Inflammatory macrophage treated with lipopolysaccharide for 4 hours (primary cell): ENCODE measurements at places on chromosomes 12 and 14.

- no peak for DNase-seq
These were observed 270.8 kb upstream of the RGS6 start for GRCh38 chr14:71661441-71661840.

- no peak for DNase-seq
These were observed 158.8 kb downstream of the RPAP3 start for GRCh38 chr12:47547077-47547476.

GRCh38 chr14:77342726-77343397, 22.0 kb downstream of the GSTZ1 start:
- no peak for DNase-seq

DNA sequence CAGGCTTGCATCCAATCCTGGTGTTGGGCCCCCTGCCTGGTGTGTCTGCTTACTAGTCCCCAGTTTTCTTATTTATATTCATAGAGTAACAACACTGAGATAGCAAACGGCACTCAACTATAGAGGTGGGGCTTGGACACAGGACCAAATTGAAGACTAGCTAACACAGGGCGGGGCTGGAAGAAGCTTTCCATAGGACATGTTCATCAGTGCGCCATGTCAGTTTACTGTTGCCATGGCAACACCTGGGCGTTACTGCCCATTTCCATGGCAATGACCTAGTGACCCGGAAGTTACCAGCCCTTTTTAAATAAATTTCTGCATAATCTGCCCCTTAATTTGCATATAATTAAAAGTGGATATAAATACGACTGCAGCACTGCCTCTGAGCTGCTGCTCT, 275.5 kb upstream of the TMEM132C start:
- no peak for DNase-seq

DNA sequence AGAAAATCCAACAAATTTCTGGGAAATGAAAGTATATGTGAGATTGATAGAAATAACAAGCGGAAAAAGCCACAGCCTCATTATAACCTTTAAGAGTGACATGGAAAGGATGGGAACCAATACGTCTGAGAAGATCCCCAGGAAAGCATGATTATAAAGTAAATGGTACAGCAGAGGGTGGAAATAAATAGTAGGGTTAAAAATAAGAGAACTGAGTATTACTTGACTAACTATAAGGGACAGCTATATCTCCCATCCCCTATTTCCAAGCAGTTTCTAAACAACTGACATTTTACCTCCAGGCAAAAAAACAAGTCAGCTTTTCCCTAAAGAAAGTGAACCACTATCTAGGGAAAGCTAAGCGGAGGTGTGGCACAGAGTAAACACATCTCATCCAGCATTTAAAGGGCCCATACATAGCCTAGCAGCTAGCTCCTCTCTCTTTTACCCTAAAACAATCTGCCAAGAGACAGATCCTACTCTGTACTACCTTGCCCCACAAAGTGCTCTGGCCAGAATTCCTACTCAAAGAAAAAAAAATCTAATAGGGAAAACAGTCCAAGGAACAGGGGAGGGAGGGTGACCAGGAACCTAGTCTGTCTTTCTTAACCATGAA, 11.2 kb downstream of the OSBPL8 start:
- no peak for DNase-seq

DNA sequence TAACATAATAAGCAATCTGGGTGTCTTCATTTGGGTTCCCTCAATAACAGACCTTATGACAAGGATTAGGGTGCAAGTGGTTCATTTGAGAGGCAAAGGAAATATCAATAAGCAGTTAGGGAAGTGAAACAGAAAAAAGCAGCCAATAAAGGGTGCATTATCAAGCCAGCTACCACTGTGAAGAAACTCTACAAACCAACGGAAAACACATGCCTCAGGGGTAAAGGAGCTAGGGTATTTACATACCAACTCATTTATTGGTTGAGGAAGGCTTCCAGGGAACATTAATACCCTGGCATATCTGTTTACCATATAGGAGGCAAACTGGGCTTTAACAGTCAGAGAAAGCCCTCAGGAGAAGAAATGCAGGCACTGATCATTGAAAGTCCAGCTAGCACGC, 22.7 kb upstream of the IFNG-AS1 start:
- no peak for DNase-seq

GRCh38 chr14:99212199-99212598, 59.8 kb downstream of the BCL11B start:
- no peak for DNase-seq

GRCh38 chr12:3242199-3242863, 165.2 kb downstream of the TSPAN9 start:
- no peak for DNase-seq

DNA sequence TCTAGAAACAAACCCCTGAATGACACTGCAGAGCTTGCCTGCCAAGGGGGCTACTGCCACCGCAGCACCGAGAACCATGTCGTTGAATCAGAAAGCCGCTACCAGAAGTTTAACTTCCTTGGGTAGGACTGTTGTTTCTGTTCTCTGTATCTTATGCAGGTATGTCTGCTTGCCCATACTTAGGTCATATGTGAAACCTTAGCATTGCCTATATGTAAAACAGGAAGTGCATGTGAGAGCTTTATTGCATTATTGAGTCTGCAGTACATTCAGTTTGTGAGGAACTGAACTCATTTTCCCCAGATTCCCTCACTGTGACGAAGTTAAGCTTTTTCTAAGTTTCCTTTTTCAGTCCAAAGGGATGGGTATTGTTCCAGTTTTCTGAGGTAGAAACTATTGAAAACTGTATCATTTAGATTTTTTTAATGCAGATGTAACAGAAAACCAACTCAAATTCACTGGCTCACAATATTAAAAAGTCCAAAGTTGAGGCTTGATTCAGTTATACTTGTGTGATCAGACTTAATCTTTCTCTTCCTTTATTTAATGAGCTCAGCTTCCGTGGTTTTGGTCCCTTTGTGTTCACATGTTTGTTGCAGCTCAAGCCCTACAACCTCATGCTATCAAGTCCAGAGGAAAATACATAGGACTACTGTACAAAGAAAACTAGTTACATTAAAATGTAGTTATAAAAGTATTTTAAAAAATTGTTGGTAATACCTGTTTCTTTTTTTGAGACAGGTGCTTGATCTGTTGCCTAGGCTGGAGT, 6.9 kb downstream of the FBXO34 start:
- DNase-seq: peak; percentile 86

GRCh38 chr12:27277846-27278260, 33.8 kb downstream of the STK38L start:
- DNase-seq: peak; percentile 60

GRCh38 chr14:70957710-70958109, 50.5 kb downstream of the PCNX1 start:
- no peak for DNase-seq

GRCh38 chr14:79325557-79325956, 885.7 kb downstream of the DIO2 start:
- DNase-seq: no peak

GRCh38 chr12:14982562-14982961, 9.7 kb downstream of the PDE6H start:
- DNase-seq: peak; percentile 98

GRCh38 chr12:119835068-119835467, 42.1 kb downstream of the CIT start:
- DNase-seq: peak; percentile 44

- no peak for DNase-seq
These were observed 4.4 kb upstream of the KCNK10 start for GRCh38 chr14:88327497-88327896.

GRCh38 chr14:65412856-65413738, 567 bp downstream of the FUT8 start:
- peak; percentile 80 for DNase-seq

GRCh38 chr12:107568718-107569117, 116.9 kb upstream of the PWP1 start:
- DNase-seq: no peak

DNA sequence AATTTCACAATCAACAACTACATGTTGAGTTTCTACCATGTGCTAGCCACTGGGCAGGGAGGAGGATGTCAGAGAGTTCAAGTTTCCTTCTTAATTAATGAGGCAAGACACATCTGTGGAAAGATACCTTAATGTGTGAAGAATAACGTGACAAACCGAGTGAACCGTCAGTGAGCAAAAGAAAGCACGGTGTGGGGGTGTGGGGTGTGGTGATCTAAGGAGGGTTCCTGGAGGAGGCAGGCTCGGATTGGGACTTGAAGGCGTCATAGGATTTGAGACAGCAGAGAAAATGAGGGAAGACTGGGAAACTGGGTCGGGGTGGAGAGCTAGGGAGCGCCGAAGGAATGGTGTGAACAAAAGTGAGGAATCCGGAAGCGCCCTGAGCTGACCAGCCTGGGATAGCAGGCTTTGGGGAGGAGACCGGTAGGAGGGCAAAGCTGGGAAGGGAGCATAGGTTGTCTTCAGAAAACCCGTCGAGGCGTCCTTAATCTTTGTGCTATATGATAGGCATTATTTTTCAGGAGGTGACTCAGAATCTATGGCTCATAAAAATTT, 22.3 kb downstream of the GALNT8 start:
- DNase-seq: no peak
